Mesothelial cell of epicardium (in vitro differentiated cells): ENCODE measurements at places on chromosomes 2 and 18. TPM values are rescaled to one million over a fixed set of nuclear protein-coding genes. Genes with fewer than 3 reads are reported as not detected.

DNA sequence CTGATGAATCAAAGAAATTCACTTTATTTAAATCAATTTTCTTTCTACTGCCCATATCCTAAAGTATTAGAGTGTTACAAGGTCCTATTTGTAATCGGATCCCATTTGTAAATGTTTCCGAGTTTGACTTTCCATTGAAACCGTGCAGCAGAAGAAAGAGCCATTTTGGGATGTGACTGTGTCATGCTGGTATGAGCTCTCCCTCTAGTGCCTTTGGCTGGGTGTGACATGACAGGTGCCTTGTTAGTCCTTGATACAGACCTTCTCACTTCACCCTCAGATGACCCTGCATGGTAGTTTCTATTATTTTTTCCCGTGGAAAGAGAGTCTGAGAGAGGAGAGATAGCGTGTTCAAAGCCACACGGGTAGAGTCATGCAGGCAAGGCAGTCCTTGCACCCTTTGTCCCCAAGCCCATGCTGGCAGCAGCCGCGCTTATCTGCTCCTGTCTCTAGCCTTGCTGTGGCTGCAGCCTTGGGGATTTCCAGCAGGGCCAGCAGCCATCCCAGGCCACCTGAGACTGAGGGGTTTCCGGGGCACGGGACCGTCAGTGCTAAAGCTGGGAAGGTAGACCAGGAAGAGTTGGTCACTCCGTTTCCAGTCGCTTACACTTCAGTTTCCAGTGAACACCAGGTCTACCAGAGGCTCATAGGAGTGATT, 21.4 kb downstream of the CHMP1B start:
- no peak for DNase-seq

DNA sequence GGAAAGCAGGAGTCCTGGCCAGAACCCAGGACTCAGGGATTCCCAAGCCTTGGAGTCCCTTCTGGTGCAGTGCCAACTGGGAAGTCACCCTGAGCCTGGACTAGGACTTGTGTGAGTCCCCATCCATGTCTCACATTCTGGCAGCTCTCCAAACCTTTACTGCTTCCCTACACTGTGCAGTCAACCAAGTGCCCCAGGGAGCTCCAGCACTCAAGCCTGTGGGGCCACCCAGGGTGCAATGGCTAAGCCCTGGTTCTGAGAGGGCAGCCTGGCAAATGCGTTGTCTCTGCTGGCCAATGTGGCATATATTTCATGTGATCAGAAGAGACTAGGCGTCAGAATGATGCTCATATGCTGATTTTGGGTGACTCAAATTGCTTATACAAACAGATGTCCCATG, 223.4 kb downstream of the SP3 start:
- DNase-seq = no peak

DNA sequence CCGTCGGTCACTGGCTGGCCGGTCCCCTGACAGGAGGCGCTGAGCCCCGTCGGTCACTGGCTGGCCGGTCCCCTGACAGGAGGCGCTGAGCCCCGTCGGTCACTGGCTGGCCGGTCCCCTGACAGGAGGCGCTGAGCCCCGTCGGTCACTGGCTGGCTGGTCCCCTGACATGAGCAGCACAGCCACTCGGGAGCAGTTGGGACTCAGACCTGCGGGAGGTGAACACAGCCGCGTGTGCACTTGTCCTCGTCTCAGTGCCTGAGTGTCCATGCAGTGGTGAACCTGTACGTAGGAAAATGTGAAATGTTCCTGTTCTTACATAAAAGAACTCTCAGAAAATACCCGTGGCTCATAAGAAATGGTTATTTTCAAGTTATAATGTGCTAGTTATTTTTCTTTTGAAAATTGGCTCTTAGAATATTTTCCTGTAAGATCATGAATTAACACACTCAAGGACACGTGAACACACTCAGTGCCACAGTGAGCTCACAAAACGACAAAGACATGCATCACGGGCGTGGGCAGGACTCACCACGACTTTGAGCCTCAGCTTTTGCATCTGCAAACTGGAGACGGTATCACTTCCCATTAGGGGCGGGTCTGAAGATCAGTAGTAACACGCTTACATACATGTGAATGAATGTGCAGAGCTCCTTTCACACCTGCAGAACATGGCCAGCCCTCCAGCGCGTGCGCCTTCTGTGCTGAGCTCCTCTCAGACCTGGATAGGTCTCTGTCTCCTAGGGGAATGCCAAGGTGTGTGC, 21.1 kb upstream of the NFATC1 start:
- no peak for DNase-seq

DNA sequence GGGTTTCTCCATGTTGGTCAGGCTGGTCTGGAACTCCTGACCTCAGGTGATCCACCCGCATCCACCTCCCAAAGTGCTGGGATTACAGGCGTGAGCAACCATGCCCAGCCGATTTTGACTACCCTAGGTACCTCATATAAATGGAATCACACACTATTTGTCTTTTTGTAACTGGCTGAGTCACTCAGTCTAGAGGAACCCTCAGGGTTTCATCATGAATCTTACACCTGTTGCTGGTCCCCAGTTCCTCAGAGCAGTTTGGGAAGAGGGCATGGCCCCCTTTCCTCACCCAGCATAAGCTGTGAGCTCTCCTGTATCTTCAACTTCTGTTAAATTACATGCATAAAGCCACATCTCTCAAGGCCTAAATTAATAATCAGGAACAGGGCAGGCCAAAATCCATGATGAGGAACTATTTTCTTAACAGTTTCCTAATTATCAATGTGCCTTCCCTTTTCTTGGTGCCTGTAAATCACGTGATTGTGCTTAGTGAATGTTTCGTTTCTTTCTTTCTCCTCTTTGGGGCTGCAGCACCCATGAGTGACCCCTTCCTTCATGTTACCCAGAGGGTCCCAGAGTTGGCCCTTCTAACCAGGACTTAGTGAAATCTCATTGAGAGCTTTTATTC, 20.9 kb downstream of the DYSF start:
- no peak for DNase-seq

GRCh38 chr2:181393472-181393871, 63.7 kb upstream of the ITGA4 start:
- DNase-seq = no peak

GRCh38 chr2:30768708-30769480, 38.4 kb downstream of the CAPN13 start:
- DNase-seq = no peak

DNA sequence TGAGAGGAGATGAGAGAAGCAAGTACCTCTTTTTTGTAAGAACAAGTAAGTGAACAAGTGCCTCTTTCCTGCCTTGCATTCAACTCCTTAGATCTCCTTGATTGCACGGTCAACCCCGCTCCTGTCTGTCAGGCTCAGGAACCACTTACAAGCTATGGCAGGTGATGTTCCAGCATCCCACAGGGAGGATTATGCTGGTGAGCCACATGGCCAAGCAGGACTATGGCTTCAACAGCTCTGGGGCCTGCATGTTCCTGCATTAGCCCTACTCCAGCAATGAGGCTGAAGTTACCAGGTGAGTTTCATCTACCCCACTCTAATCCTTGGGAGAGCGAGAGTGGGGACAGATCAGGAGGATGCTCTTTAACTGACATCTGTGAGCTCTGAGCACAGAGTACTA, 29.5 kb downstream of the TTC32 start:
- DNase-seq = no peak

GRCh38 chr2:46451131-46451711, 28.1 kb upstream of the TMEM247 start:
- no peak for DNase-seq

DNA sequence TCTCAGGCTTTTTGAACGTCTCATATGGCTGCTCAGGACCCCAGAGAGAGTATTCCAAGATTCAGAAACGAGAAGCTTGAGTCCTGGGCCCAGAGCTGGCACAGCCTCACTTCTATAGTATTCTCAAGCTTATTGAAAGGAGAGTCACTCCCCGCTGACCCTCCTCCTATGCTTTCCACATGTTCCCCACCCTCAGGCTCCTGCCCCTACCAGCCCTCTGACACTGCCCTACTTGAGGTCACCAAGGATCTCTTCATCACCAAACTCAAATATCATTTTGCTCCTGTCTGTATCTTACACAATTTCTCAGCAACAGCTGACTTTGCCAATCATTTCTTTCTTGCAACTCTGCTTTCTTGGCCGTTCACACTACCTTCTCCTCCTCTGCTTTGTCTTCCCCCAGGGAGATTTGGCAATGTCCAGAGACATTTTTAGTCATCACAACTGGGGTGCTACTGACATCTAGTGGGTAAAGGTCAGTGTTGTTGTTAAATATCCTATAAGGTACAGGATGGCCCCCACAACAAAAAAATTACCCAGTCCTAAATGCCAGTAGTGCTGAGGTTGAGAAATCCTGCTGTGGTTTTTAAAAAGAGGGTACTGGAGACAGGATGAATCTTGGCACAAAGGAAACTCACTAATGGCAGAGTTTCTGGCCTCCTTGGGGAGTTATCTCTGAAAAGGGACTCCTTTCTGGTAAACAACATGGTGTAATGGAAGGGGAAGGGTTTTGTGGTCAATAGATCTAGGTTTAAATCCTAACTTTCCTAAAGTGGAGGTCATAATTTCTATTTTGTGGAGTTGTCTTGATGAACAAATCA, 26.9 kb upstream of the INSIG2 start:
- DNase-seq = no peak

- DNase-seq = no peak
These were observed 193.0 kb downstream of the ACKR3 start for GRCh38 chr2:236762628-236763027.

DNA sequence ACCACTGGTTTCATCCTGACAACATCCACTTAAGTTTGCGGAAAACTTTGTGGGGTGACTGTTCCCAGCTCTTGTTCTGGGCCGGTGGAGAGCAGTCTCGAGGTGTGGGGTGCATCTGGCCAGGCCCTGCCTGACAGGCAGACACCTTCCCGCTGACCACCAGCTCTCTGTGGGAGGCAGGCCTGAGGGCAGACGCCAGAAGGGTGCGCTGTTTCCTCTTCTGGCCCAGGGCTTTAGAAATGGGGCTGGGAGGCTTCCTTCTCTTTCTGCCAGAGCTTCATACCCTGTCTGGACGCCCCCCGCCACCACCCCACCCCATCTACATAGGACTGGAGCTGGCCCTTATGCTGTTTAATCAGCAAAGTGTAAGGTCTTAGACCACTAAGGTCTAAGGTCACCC, 263.8 kb downstream of the LOXHD1 start:
- DNase-seq = no peak

DNA sequence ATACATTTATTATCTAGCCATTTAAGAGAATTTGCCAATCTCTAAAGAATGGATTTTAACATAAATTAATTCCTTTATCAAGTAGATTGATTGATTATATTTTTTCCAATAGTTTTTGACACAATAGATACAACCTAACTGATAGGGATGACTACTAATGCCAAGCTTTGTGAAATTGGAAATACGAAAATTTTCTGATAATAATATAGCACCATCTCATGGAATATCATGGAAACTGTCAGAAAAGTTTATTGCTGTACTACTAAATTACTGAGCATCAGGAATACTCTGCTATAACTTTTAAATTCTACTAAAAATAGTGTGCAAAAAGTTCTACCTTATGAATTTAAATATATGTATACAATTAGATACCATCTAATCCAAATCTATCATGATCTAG, 101.8 kb upstream of the MAP2 start:
- DNase-seq = no peak

DNA sequence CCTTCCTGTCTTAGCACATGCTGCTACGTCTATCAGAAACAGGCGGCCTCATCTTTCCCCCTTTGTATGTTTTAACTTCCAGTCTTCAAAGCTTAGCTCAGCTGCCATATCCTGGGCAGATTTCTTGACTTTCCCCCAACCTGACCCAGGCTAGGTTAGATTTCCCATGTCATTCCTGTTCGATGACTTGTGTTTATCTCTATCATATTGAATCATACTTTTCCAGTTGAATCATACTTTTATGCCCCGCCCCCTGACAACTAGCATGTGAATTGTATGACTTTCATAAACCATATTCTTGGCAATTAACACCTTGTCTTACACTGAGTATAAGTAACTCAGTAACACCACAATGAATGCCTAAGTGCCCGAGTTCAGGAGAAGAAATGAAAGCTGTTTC, 128.3 kb downstream of the CYRIA start:
- no peak for DNase-seq

Gene UPP2
- not detected in 3 replicates for total RNA-seq

Gene UGT1A6
- total RNA-seq = not detected in 3 replicates

Gene SDC1
- total RNA-seq = 45.5 to 50.7 TPM (median 48.3 TPM) in 3 replicates

Gene REG1B
- not detected in 3 replicates for total RNA-seq

Gene OSGEPL1
- total RNA-seq = 10.7 to 11.3 TPM (median 10.9 TPM) in 3 replicates

Gene RAX
- total RNA-seq = not detected in 3 replicates

Gene PARD6G
- total RNA-seq = 25.5 to 30.8 TPM (median 30.7 TPM) in 3 replicates

Gene CENPA
- total RNA-seq = 7.9 to 9.2 TPM (median 8.8 TPM) in 3 replicates
